ENCODE measurements at places on chromosomes 6 and 20.

DNA sequence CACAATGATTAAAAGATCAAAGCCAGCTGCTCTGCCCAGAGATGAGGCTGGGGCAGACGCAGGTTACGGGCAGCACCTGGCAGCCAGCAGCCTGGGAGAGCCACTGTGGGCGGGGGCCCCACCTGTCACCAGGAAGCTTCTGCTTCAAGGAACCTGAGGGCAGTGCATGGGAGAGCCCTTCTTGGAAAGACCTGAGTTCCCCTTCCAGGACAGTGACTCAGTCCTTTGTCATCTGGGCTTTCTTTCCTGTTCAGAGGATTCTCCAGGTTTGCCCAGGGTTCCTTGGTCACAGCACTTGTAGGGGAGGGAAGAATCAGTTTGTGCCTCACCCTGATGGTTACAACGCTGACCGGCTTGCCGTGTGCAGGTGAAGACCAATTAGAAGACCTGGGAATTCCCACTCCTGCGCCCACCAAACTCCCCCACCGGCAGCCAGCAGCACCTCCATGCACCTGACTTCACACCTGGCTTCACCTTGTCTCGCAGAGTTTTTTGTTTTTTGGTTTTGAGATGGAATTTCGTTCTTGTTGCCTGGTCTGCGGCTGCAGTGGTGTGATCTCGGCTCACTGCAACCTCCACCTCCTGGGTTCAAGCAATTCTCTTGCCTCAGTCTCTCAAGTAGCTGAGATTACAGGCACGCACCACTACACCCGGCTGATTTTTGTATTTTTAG, 2.0 kb downstream of the ZBP1 start:
- no peak for DNase-seq

DNA sequence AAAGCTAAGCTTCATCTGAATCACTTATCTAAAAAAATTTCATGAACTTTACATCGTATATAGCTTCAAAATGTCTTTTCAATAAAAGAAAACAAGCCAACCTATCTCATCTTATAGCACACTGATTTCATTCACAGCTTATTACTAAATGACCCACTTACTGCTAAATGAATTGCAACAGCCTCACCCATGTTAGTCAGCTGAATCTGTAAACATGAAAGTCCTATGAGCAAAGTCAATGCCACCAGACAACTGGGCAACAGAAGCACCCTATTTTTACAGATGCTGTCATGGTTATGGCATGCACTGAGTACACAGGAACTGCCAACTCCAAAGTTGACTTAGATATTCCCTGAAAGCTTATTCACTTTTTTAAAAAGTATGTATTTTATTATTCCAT, 41.2 kb upstream of the DST start:
- DNase-seq: peak; percentile 88

GRCh38 chr6:18062733-18063132, 59.7 kb downstream of the NHLRC1 start:
- no peak for DNase-seq

- no peak for DNase-seq
These were observed 61.2 kb downstream of the PPP1R14C start for GRCh38 chr6:150203871-150204545.

DNA sequence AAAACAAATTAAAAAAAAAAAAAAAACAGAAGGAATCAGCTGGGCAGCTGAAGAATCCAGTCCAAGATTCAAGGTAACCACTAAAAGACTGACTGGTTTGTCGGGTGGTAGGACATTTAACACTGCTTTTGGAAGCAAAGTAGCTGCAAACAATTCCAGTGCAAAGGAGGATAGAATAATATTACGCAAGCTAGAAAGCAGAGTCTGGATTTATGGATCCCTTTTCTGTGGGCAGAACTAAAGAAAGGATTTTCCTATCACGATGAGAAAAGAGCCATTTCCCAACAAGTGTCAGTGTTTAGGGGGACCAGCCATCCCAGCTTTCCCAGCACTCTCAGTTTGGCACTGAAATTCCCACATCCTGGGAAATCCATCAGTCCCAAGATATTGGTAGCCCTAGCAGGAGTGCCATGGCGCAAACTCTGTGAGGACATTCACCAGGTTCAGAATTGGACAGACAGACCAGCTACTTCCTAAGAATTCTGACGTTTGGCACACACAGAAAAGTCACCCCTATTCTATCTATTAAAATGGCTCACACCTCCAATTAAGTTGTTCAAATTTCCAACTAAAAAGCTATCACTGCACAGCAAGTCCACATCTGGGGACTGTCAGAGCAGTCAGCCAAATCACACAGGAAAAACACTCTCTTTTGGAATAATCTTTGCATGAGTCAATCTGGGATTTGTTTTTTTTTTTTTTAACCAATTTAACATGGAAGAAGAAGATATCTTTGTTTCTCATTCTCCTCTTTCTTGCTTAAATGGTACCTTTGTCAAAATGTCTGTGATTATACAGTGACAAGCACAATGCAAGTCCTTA, 356.8 kb upstream of the ARID1B start:
- no peak for DNase-seq

DNA sequence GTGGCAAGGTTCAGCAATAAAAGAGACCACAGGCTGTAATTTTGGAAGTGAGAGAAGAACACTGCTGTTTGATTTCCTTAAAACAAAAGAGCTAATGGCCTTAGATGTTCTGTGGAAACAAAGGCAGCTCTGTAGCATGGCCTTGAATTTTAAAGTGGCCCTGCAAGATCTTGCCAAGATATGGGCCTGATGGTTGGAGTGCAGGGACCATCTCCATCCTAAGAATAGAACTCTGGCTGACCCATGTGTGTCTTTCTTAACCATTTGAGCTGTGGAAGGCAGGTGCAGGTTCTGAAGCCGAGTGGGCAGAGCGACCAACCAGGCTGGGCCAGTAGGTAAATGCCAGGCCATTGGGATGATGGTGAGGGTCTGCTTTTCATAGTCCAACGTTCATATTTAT, 73.8 kb upstream of the VSTM2L start:
- no peak for DNase-seq

DNA sequence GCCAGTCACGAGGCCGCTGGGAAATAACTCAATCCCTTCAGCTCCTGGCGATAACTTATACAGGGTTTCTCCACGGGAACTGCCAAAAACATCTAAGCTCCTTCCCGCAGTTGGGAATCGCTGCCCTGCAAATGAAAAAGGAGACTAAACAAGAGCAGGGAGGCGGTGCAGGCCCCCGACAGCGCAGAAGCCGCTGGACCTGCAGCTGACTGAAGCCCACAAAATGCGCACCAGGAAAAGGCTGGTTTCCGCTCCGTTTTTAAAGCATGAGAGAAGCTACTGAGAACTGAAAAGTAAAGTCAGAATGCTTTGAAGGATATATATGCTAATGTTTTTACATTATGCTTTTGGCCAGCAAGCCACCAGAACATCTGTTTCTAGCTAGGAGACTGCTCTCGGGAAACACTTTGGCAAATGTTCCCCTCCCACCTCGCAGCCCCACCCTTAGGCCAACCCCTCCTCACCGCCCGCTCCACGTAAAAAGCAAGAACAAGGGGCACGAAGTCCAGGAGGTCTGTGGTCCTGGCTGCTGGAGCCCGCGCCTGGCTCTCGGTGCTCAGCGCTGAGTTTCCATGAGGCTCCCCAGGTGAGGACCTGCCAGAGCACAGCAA, 90.5 kb downstream of the SOD2 start:
- DNase-seq: peak; percentile 73

GRCh38 chr20:55424968-55425367, 580.4 kb downstream of the CBLN4 start:
- DNase-seq: no peak

GRCh38 chr6:136676075-136676474, 116.2 kb downstream of the MAP3K5 start:
- peak; percentile 77 for DNase-seq

DNA sequence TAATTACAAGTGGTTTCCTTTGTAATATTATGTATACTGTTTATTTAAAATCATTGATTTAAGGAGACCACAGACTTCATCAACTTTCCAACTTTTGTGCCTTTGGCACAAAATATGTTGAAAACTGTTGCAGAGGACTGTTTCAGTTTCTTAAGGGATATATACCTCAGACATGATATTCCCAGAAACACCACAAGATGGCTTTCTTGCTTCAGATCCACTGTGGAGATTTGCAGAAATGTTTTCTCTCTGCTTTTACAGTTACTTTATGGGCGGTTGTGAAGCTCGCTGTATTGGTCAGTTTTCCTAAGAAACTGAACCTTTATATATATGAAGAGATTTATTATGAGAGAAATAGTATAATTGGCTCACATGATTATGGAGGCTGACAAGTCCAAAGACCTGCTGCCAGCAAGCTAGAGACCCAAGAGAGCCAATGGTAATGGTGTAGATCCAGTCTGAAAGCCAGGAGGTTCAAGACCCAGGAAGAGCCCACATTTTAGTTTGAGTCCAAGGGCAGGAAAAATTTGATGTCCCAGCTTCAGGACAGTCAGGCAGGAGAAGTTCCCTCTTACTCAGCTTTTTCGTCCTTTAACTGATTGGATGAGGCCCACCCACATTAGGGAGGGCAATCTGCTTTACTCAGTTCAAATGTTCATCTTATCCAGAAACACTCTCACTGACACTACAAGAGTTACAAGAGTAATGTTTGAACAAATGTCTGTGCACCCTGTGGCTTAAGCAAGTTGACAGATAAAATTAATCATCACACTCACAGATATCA, 12.8 kb downstream of the ME1 start:
- peak; percentile 90 for DNase-seq

DNA sequence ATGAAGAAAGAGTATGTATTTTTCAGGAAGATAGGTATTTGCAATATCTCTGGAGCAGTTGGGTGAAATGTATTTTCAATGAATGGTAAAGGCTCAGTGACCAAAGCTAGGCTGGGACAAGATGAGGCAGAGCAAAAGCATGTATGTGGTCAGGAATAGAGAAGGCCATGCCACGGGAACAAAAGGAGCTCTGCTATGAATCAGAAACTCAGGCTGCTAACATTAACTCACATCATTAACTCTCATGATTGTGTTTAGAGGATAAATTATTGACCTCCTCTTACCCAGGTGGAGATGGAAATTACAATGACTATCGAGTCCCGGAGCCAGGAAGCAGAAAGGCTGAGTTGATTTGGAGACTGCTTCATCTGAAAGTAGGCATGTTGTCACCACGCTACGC, 220.2 kb downstream of the FUT9 start:
- no peak for DNase-seq

DNA sequence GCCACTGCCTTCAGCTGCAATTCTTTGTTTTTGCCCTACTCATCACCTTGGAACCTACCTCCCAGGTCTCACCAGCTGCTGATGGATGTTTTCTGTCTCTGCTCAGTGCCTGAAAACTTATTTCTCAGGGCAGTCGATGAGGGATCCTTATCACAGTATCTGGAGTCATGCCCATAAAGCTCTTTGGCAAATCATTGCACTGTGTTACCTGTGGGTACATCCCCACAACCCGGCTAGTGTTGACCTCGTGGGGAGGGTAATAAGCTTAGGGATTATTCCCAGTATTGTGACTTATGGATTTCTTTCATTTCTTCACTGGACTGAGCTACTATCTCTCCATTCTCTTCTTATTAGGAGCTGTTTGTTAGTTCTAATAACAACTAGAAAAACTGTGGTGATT, 91.7 kb downstream of the ELOVL5 start:
- DNase-seq: no peak

DNA sequence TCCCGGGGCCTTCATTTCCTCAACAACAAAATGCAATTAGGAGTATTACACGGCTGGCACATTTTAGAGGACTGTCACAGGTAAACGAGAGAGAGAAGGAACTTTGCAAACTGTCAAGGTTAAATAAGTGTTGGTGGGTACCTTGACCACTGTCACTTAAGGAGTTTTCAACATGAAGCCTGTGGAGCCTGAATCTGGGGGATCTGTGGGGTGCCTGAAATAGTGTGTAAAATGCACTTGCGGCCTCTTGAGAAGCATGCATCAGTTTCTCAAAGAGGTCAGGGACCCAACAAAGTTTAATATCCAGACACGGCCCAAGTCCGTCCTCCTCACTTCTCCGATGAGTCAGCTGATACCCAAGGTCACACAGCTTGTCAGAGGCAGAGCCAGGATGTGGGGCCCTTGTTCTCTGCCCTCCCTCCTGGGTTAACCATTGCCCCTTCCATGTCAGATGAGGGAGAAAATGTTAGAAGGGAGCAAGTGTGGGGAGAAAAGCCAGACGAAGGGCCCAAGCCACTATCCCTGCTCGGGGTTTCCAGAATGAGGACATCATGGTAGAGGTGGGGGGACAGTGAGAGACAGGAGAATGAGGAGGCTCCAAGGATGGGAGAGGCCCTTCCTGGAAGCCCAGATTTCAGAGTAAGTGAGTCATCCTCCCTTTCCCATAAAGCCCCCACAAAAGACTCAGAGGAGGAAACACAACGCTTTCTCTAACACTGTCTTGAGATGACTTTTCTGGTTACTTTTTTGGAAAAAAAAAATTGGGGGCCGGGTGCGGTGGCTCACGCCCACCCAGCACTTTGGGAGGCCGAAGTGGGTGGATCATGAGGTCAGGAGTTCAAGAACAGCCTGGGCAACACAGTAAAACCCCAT, 42.2 kb downstream of the C6orf132 start:
- peak; percentile 81 for DNase-seq

- DNase-seq: peak; percentile 9
These were observed 180.4 kb upstream of the JARID2 start for GRCh38 chr6:15065261-15065989.

DNA sequence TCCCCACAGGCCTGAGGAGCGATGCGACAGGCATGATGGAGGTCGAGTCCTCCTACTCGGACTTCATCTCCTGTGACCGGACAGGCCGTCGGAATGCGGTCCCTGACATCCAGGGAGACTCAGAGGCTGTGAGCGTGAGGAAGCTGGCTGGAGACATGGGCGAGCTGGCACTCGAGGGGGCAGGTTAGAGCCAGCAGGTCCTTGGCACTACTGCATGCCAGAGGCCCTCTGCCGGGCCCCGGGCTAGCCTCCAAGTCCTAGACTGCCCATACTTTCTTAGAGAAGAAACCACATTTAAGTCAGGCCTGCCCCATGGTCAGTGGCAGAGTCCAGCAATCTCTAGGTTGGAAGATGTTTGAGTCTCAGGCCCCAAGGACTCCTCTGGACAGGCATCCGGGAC, 32.1 kb downstream of the PKIG start:
- no peak for DNase-seq

DNA sequence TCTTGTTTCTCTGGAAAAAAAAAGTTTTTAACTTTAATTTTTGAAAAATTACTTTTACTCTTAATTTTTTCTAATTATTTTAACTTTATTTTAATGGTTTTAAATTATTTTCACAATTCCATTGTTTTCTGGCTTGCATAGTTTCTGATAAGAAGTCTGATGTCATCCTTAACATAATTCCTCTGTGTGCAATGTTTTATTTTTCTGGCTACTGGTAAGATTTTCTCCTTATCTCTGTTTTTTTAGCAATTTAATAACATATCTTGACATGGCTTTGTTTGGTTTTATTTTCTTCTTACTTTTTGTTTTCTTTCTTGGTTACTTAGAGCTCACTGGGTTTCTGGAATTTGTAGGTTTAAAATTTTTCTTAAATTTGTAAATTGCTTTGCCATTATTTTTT, 114.8 kb downstream of the TBXT start:
- no peak for DNase-seq

DNA sequence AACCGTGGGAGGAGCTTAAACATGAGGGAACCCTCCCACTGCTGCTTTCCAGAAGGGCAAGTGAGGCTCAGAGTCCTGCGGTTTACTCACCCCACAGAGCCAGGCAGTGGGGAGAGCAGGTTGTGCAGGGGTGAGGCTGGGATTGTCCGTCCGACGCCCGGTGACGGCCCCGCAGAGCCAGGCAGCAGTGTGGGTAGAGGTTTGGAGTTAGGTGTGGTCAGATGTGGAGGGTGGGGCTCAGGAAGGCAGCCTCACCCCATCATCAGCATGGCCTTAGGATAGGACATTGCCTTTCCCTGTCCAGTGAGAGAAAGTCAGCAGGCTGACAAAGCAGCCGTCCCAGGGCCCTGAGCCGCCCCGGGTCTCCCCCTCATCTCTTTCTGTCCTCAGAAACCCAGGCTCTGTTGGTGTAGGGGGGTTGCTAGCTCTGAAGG, 234.6 kb downstream of the DLL1 start:
- no peak for DNase-seq
